Lung (tissue), 17 donors: ENCODE measurements at places on chromosomes 3 and 15. TPM values are rescaled to one million over a fixed set of nuclear protein-coding genes. Genes with fewer than 3 reads are reported as not detected.

The FES gene
- polyA plus RNA-seq, result 104 TPM

The HHATL gene
- 0.39 TPM for polyA plus RNA-seq

The RAD51 gene
- 0.95 TPM for polyA plus RNA-seq

The ITIH3 gene
- 3.2 TPM for polyA plus RNA-seq

The SLC51A gene
- polyA plus RNA-seq, result 0.73 TPM

The DAZL gene
- polyA plus RNA-seq, result not detected

The C3orf85 gene
- polyA plus RNA-seq, result not detected

The ACTRT3 gene
- polyA plus RNA-seq, result 2.5 TPM

The MYZAP gene
- polyA plus RNA-seq, result 14.2 TPM

The ZMYND10 gene
- polyA plus RNA-seq, result 54.1 TPM

The SNAPC5 gene
- polyA plus RNA-seq, result 28.1 TPM

The LDHAL6B gene
- 0.05 TPM for polyA plus RNA-seq

The CHRD gene
- polyA plus RNA-seq, result 4.9 TPM

The BBX gene
- polyA plus RNA-seq, result 10.0 TPM

The SAXO2 gene
- 5.9 TPM for polyA plus RNA-seq

The MCTP2 gene
- 3.5 TPM for polyA plus RNA-seq

The GOLGA8J gene
- not detected for polyA plus RNA-seq

The CLDN16 gene
- 0.65 TPM for polyA plus RNA-seq

The RTP4 gene
- polyA plus RNA-seq, result 4.8 TPM

The ANKRD34C gene
- polyA plus RNA-seq, result not detected
